ENCODE measurements at places on chromosomes 13 and 19.

DNA sequence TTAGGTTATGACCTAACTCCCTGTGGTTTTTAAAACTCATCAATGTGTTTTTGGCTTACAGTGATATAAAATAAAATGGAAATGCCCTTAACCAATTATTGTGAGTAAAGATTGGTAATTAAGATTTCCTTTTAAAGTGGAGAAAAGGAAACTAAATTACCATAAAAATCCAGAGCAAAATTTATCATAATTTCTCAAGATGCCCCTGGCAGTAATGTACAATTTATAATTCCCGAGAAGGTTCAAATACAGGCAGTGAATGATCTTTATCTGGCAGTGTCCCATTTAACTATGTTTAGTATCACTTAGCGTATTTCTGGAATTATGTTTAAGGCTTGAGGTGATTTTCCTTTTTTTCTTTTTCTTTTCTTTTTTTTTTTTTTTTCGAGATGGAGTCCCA lies 61.5 kb downstream of the ESD start:
- DNase-seq = no peak

- DNase-seq = no peak
These were observed 51.5 kb upstream of the FAM216B start for GRCh38 chr13:42729857-42730402.

DNA sequence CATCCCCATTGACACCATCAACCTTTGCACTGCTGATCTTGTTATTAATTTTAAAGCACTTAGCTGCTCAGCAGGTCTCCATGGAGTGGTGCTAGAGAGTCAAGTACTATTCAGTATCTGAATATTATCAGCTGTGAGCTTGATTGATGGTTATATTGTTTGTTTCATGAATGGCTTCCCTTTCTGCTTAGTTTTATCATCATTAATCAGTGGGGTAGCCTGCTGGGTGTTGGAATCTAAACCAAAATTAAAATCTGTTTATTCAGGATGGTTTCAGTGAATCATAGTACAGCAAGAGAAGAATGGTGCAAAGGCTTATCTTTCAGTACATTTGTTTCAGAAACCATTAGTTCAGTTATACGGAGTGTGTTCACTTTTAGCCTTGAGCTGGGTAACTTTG lies 42.5 kb upstream of the SCEL start:
- DNase-seq = no peak

DNA sequence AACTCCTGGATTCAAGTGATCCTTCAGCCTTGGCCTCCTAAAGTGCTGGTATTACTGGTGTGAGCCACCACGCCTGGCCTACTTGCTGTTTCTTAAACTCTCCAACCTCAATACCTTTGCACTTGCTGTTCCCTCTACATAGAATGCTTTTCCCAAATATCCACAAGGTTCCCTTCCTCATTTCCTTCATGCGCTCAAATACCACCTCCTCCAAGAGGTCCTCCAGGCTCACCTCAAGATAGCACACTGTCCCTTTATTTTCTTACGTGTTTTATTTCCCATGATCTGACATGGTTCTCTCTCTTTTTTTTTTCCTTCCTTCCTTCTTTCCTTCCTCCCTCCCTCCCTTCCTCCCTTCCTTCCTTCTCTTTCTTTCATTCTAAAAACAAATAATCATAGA lies 13.5 kb downstream of the RDH8 start:
- DNase-seq = no peak

GRCh38 chr13:72884101-72884500 lies 102.2 kb downstream of the PIBF1 start:
- no peak for DNase-seq

DNA sequence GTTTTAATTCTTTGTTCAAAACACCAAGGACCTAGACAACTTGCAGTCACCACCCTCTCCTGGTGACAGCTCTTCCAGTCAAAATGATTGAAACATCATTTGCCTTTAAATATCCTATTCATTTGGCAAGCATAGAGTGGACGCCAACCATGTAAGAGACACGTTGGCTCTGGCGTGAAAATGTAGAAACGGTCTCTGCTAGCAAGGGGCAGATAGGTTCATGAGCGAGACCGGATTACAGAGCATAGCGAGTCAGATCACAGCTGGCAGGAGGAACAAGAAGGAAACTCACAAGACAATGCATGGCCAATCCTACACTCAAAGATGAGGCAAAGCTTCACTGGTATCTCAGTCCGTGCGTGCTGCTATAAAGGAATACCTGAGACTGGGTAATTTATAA lies 759.5 kb downstream of the UQCRFS1 start:
- no peak for DNase-seq

DNA sequence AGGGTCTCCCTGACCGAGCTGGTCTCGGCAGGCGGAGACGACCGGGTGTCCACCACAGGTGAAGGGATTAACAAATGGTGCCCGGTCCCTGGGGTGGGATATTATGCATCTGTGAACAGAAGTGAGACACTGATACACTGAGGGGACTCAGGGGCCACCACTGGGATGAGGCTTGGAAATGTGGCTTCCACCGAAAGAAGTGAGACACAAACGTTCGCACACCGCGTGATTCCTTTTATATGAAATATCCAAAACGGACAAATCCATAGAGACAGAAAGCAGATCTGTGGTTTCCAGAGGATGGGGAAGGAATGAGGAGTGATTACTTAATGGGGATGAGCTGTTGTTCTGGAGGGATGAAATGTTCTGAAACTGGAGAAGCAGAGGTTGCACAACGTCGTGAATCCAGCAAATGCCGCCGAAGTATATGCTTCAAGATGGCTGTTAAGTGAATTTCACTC lies 47.5 kb downstream of the C13orf46 start:
- DNase-seq = peak; percentile 33

DNA sequence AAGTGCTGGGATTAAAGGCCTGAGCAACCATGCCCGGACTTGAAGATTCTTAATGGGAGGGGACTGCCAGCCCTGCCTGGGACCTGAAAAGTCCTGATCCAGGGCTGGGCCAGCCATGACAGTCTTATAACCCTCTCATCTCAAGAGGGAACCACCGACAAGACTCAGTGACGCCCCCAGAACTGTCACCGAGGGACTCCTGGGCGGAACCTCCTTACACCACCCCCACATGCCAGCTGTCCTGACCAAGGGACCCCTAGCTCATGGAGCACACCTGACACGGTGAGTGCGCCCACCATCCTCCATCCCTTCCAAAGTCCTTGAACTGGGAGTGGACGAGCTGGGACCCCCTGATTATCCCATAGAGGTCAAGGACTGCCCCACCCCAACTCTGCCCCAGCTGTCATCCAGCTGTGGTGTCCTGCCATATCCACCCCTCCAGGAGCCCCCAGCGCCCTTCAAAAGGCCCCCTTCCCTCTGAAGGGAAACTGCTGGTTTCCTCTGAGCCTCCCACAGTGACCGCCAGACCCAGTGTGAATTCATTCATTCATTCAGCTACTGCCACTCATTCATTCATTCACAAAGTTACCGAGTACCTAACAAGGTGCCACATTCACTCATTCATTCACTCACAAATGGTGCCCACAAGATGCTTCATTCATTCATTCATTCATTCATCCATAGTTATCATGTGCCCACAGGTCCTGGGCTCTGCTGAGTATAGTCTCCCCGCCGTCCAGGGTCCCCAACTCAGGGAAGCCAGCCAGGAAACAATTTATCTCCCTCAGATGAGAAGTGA lies 3.7 kb downstream of the NDUFA11 start:
- no peak for DNase-seq

DNA sequence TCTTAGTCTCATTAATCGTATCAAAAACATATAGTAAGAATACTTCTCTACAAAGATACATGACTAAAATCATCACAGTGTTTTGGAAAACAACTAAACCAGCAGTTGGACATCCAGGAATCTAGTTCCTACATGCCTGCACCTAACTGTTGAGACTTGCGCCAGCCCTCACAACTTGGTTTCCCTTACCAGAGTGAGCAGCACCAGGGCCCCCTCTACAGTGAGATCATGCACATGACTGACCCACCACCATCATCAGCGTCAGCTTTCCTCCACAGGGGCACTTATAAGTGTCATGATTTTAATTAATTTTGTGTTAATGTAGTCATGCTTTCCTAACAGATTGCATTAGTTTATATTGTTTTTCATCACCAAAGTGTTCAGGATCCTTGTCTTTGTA lies 1322.0 kb downstream of the EFNB2 start:
- no peak for DNase-seq

GRCh38 chr13:78326633-78327032 lies 276.7 kb downstream of the POU4F1 start:
- DNase-seq = no peak

GRCh38 chr19:18233224-18233825 lies 7.1 kb upstream of the PDE4C start:
- DNase-seq = peak; percentile 31

DNA sequence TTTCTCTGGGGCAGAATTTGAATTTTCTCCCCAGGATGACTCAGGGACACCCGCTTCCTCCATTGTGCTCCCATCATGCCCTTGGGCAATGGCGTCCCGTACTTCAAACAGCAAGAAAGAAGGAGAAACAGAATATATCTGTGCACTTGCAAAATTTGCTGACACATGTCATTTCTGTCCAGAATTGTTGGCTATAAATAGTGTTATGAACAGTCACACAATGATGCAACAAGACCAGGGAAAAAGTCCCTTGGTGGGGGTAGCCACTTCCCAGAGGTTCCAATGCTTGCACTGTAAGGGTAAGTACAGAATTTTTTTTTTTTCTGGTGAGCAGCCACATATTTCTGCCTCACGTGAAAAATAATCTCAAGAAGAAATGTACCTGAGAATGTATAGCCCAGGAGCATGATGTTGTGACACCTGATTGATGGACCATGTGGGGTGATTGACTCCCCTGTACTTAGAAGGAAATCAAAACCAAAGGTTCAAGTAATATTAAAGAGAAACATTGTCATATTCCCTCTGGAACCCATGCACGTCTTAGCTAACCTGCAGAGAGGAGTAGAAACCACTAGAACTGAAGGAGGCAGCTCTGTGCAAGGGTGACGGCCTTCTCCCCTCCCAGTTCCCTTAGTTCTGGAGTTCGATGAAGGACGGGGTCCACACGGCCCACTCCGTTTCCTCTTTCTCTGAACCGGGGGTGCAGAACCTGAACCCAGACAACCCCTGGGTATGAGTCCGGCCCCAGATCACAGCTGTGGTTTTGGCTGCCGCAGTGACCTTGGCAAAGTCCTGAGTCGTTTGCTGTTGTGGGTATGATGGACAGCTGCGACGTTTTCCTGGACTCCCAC lies 9.3 kb upstream of the LAIR1 start:
- DNase-seq = no peak

GRCh38 chr13:112592181-112592580 lies 4.2 kb upstream of the TUBGCP3 start:
- DNase-seq = no peak

- DNase-seq = no peak
These were observed 890.0 kb downstream of the UQCRFS1 start for GRCh38 chr19:28322945-28323344.

DNA sequence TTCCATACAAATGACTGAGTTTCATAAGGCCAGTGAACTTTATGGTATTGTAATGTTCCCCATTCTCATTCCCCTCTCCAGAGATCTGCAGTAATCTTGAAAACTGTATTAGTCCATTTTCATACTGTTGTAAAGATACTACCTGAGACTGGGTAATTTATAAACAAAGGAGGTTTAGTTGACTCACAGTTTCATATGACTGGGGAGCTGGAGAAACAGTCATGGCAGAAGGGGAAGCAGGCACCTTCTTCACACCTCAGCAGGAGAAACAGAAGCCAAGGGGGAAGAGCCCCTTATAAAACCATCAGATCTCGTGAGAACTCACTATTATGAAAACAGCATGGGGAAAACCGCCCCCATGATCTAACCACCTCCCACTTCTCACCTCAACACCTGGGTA lies 318.7 kb upstream of the KLF12 start:
- DNase-seq = no peak

- DNase-seq = no peak
These were observed 2564.3 kb upstream of the PCDH20 start for GRCh38 chr13:63979951-63980350.

DNA sequence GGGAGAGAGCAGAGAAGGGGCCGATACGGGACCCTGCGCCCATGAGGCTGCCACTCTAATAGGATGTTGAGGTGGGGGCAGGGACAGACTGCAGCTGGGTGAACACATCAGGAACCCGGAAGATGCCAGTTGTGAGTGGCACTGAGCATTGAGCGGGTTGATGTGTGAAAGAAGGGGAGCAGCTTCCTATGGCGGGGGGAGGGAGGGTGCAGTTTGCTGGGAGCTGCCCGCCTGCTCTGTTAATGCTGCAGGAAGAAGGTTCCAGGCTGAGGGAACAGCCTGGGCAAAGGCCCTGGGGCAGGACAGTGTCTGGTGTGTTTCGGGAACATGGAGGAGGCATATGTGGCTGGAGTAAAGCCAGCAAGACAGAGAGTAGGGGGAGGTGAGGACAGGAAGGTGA lies 29.8 kb downstream of the DNM2 start:
- no peak for DNase-seq

DNA sequence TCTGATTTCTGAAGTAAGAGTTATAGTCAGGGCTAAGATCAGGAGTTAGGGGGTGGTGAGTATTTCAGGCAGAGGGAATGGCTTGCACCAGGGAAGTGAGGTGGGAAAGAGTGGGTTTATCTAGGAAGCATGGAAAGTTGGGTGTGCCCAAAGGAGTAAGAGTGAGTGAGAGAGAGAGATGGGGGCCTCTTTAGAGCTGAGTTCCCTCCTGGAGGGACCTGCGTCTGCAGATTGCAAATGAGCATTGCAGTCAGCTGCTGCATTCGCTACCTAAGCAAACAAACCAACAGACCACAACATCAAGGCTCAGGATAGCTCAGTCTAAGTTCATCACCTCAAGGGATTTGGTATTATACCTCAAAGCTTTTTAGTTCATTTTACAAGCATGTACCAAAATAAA lies 405.8 kb downstream of the FGF9 start:
- DNase-seq = no peak

DNA sequence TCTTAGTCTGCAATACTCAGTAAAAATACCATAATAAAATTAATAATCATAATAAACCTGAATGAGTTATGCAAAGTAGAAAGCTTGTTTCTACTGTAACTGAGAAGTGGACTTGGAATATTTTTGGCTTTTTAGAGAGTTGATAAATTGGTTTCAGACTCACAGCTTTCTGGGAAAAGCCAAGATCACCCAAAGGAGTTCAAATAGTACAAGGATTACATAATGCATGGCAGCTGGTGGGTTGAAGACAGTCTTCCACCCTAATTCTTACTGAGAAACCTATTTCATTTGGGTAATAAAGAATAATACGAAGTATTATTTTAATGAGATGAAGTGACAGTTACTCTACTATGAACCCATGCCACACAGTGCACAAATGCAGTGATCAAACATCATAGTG lies 139.4 kb upstream of the KLF12 start:
- no peak for DNase-seq

DNA sequence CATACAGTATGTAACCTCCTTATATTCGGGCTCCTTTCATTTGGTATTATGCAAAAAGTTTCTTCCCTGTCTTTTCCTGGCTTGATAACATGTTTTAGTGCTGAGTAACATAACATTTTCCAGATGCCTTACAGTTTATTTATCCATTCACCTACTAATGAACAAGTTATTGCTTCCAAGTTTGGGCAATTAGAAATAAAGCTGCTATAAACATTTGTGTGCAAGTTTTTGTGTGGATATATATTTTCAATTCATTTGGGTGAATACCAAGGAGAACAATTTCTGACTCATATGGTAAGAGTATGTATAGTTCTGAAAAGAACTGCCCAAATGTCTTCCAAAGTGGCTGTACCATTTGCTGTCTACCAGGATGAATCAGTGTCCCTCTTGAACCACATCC lies 360.9 kb downstream of the PCDH17 start:
- no peak for DNase-seq
